ENCODE measurements at places on chromosomes 5 and 9. TPM values are rescaled to one million over a fixed set of nuclear protein-coding genes. Genes with fewer than 3 reads are reported as not detected.

Gene UNC13B
- 70.4 TPM for polyA plus RNA-seq

GRCh38 chr5:3010301-3010952 lies 258.9 kb upstream of the IRX2 start:
- DNase-seq: no peak

DNA sequence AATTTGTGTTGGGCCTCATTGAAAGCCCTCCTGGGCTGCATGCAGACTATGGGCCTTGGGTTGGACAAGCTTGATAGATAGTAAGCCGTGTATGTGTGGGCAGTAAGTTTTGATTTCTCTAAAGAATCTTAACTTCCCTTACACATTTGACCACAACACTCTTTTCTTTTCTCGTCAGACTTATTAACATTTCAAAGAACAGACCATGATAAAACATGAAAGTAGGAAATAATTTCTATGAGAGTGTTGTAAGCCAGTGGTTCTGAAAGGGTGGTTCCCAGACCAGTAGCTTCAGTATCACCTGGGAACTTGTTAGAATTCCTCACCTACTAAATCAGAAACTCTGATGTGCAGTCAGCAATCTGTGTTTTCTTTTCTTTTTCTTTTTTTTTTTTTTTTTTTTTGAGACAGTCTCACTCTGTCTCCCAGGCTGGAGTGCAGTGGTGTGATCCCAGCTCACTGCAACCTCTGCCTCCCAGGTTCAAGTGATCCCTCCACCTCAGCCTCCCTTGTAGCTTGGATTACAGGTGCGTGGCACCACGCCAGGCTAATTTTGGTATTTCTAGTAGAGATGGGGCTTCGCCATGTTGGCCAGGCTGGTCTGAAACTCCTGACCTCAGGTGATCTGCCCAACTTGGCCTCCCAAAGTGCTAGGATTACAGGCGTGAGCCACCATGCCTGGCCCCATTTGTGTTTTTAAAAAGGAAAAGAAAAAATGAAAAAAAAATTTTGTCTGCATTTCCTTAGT lies 20.0 kb upstream of the GCNT1 start:
- DNase-seq: no peak

GRCh38 chr5:31196309-31196708 lies 2.8 kb downstream of the CDH6 start:
- DNase-seq: no peak

Gene LAMC3
- polyA plus RNA-seq: 15.4 TPM

DNA sequence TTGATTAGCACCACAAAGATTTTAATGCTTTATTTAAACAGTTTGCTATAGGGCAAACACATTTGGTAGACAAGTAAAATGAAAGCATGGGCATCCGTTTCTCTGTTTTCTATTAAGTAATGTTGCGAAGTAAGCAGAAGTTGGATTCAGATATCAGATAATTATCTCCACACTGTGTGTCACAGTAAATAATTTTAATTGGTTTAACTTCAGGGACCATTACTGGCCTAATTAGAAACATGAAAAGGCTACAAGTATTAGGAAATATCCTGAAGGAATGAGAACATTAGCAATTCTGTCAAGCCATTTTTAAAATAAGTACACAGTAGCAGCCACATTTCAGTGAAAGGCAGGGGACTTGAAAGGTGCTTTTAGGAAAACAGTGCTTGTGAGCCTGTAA lies 975.4 kb downstream of the NR2F1-AS1 start:
- peak; percentile 7 for DNase-seq

- DNase-seq: peak; percentile 6
These were observed 175.3 kb upstream of the TBC1D2 start for GRCh38 chr9:98430535-98431292.

Gene PCDHGB6
- polyA plus RNA-seq: 8.2 TPM

- no peak for DNase-seq
These were observed 55.9 kb downstream of the TMEM215 start for GRCh38 chr9:32839013-32839885.

- DNase-seq: no peak
These were observed 80.0 kb downstream of the PPARGC1B start for GRCh38 chr5:149809931-149810691.

Gene PSD2
- 1.6 TPM for polyA plus RNA-seq

- DNase-seq: no peak
These were observed 72.4 kb downstream of the TEK start for GRCh38 chr9:27181381-27181780.

Gene DNM1
- 76.6 TPM for polyA plus RNA-seq

- no peak for DNase-seq
These were observed 190.5 kb downstream of the COMMD10 start for GRCh38 chr5:116275282-116275681.

DNA sequence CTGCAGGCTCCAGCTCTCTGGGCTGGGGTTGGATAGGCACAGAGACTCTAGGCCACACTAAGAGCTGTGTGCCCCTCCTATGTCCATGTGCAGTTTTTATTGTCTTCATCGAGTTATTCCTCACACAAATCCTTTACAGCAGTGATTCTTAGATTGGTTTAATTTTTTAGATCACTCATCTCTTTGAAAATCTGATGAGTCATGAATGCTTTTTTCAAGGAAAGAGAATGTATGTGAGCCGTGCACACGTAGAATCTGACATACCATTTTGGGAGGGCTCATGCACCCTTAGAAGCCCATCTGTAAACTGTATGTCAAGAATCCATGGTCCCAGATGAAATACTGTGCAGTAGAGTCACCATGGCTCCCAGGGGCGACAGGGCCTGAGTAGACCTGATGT lies 100.7 kb upstream of the S1PR3 start:
- DNase-seq: no peak

Gene IPO11
- 36.9 TPM for polyA plus RNA-seq
